ENCODE measurements at places on chromosomes 7 and 10.

- DNase-seq, result no peak
Measured at GRCh38 chr7:30824821-30825720, 53.9 kb downstream of the MINDY4 start.

GRCh38 chr10:80272793-80273522 is 16.5 kb downstream of the MAT1A start:
- no peak for DNase-seq

DNA sequence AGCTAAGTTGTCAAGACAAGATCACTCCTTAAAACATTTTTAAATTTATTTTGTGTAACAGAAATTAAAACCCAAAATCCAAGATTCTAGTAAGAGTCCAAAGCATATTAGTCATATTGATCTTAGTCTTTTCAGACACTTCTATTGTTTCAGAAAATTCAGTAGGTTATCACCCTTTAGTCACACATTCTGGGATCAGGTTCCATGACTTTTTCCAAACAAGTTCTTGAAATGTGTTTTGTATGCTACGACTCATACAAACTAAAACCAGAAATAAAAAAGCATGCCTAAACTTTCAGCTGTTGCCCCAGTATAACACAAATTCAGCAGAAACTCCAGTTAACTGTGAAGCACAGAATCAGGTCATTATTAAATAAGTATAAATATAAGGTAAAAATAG is 10.7 kb downstream of the SEMA3D start:
- no peak for DNase-seq

DNA sequence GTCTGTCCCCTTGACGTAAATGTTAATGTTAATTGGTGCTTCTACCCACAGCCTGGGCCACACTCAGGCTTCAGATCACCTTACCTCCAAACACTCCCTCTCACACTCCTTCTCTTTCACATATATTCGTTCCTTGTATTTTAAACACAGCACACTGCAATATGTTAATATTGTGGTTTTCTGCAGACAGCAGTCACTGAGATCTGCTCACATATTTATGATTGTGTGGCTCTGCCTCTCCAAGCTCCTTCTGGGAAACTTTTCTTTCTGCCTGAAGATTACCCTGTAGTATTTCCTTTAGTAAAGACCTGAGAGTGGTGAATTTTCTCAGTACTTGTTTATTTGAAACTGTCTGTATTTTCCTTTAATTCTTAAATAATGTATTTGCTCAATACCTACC is 104.7 kb downstream of the VWC2 start:
- DNase-seq, result no peak

DNA sequence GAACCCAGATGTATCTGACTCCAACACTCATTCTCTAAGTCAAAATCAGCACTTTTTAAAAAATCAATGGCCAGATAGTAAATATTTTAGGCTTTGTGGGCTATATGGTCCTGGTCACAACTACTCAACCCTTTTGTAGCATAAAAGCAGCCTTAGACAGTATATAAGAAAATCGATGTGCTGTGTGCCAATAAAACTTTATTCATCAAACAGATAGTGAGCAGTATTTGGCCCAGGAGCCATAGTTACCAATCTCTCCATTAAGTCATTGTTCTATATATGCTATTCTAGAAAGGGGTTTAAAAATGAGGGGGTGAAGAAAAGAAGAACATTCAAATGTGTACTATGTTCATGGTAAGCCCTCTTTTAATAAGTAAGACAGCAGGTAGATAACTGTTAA is 18.5 kb upstream of the GPAM start:
- DNase-seq, result no peak
